Activated naive CD4-positive, alpha-beta T cell (primary cell): ENCODE measurements at places on chromosomes 6 and 20.

GRCh38 chr20:62577490-62577836 lies 64.8 kb upstream of the SLCO4A1 start:
- DNase-seq: no peak

DNA sequence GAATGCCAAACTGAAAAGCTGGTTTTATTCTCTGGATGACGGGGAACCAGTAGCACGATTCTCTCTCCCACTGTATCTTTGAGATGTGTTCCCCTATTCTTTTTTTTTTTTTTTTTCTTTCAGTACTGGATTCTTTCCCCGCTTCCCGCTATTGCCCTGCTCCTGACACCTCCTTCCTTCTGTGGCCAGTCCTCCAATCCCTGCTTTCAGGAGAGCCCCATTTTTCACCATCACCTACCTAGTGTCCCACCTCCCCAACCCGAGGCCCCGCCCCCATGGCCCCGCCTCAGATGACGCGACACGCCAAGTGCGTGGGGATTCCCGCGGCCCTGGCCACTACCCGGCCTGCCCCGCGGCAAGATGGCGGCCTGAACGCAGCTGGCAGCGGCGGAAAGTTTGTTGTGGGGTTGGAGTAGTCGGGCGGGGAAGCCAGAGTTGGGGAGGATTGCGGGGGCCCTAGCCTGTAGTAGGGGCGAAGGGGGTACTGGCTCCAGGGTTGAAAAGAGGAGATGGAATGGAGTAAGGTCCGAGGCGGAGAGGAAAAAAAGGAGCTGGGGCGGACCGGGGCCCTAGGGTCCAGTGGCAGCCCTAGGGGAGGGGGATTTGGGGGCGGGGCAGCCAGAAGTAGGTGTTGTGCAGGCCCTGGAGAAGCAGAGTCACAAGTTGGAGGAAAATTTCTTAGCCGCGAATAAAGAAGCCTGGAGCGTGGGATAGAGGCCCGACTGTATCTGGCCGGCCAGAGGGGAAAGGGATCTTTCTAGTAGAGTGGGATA lies at the start of gene TJAP1:
Gene TJAP1 (plus strand): TSS at position 336 of the 773 bp plus-strand sequence. CDS start 21,432 bp downstream, outside the sequence.
- peak; percentile 89 for DNase-seq

- DNase-seq: no peak
Measured at GRCh38 chr6:135115834-135116233, 61.2 kb upstream of the HBS1L start.

- DNase-seq: no peak
Measured at GRCh38 chr6:82712826-82713225, 349.2 kb downstream of the TPBG start.

GRCh38 chr6:6479785-6480184 lies 108.7 kb upstream of the LY86 start:
- no peak for DNase-seq

DNA sequence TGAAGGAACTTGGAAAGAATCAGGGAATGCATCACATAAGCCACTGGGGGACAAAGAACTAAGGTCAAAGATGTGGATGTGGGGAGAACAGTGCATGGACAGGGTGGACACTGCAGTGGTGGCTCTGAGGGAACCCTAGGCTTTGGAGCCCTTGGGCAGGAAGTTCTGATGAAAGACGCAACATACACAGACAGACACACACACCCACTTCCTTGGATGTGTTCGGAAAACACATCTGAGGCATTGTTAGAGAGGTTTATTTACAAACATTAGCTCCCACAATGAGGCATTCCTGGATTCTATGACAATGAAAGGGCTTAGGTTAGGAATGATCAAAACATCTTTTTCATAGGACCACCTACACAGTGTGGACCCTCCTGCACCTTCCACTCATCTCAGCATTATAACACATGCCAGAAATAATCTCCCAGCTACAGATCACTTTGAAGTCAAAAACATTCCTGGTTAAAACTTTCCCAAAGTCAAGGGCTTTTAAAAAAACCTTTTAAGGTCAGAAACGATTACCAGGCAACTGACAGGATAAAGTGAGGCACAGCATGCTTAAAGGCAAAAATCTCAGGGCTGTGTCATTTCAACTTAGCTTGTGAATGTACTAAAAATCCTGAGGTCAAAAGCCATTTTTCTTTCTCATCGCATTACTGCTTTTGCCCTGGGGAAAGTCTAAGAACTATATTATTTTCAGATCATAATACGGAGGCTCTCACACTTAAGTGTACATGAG lies 6.4 kb upstream of the METTL24 start:
- DNase-seq: no peak

DNA sequence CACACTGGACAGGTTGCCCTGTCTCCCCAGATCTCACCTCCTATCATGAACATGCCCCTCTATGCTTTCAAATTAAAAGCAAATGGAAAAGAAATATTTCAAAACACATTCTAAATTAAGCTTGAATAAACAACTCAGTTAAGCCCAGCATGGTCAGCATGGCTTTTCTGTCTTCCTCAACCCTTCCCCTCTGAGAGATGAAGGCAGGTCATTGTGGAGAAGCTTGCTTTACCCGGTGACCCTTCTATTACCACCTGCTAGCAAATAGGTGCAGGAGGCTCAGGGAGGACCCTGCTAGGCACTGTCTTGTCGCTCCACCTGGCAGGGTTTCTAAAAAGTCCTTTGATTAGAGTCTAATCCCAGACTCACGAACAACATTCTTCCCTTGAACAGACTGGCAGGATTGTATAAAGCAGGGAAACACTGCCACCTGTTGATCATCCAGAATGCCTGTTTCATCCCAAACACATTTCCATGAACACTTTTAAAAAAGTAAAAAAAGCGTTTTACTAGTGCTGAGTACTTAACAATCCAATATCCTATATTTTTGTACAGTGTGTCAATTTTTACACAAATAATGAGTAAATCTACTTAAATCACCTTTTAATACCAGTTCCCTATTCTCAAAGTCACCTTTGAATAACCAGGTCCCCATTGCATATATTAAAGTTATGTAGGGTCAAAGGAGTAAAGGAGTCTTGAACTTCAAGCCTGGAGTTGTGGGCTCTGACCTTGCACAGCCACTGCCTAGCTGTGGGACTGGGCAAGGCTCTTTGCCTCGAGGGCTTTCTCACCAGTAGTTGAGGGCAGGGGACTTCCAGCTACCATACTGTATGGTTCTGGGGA lies 75.5 kb downstream of the GPR6 start:
- no peak for DNase-seq

GRCh38 chr20:4869290-4870193 lies 131.8 kb downstream of the SLC23A2 start:
- DNase-seq: no peak

DNA sequence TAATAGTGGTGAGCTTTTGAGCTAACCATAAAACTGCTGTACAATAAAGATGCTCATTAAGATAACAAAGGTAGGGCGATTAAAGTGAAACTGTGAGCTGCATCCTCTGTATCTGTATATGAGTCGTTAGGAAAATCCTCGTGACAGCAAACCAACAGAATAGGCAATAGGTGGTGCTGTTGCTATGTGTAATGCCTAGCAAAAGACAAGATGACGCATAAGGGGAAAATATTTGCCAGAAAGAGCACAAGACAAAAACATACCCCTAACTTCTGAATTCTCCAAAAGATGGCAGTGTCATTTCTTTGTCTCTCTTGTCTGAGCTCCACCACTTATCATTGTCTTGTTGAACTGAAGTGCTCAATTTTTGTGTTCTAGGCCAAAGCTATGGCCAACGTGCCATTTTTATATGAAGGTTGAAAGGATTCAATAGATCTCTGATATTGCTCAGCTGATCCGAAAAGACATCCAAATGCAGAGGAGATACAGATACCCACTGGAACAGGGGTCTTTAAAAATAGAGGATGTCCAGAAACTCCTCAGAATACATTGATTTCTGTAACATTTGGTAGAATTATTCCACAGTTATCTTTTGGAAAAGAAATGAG lies 56.3 kb upstream of the ANKEF1 start:
- no peak for DNase-seq

DNA sequence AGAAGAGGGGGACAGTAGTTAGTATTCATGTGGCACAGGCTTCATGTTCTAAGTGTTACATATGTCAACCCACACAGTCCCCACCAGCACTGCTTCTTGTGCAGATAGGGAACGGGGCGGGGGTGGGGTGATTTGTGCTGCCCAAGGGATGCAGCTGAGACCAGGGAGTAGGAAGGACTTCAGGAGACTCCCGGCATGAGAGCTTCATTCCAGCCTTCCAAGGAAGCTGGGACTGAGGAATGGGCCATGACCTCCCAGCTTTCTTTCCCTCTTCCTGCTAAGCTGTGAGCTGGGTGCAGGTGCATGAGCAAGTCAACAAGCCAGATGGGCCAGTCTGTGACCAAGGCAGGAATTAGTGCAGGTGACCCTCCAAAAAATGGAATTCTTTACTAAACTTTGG lies 9.2 kb downstream of the BEND3 start:
- no peak for DNase-seq
